ENCODE measurements at places on chromosomes 5 and 9.

DNA sequence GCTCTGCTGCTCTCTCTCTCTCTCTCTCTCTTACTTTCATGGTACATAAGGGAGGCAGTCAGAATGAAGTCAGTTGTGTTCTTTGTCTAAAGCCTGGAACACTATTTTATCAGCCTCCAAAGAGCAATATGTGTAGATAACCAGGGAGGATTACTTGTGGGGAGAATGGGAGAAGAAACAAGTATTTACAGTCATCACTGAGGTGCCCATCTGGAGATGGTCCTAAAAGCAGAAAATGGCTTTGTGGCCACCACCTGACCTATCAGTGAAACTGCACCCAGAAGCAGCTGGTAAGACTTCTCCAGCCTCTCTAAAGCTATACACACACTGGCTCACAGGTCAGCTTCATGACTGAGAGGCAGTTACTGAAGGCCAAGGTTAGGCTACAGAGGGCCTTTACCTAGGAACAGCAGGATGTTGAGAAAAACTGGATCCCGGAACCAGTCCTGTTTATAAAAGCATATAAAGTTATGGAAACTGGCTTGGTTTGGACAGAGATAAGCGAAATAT is 75.1 kb downstream of the MRPS27 start:
- DNase-seq, result peak; percentile 59

GRCh38 chr5:67644221-67644920 is 447.8 kb upstream of the CD180 start:
- DNase-seq, result no peak

GRCh38 chr5:165143741-165144140 is 1638.3 kb downstream of the MAT2B start:
- no peak for DNase-seq

GRCh38 chr9:126844085-126844484 is 16.4 kb upstream of the ZBTB34 start:
- peak; percentile 73 for DNase-seq

DNA sequence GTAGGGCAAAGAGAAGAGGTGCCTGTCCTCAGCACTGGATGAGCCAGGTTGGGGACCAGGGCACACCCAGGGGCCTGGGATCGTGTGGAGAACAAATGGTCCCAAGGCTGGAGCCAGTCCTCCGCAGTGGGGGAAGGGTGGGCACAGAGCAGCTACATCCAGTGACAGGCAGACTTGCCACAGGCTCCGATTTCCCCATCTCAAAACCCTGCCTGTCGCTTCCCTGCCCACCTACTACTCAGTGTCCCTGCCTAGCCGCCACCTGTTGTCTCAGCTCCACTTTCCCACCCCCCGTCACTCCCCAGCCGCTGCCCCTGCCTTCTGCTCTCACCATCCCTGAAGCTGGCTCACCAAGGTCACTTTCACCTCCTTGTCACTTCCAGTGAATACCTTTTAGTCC is 13.9 kb upstream of the ENHO start:
- no peak for DNase-seq

DNA sequence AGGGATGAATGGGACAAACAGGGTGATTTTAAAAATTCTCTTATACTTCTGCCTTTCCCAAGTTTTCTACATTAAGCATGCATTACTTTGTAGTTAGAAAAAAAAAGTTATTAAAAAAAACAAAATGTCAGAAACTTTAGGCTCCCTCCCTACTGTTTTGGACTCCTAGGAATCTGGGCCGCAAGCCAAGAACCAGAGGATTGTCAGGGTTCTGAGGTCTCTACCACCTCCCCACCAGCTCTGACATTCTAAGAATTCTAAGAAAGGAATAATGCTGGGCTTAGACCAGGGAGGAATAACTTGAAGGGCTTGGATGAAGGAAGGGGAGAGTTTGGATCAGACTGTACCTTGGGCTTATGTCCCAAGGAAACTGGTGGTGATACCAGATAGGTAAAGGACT is 1.1 kb upstream of the ARHGEF39 start:
- peak; percentile 75 for DNase-seq

DNA sequence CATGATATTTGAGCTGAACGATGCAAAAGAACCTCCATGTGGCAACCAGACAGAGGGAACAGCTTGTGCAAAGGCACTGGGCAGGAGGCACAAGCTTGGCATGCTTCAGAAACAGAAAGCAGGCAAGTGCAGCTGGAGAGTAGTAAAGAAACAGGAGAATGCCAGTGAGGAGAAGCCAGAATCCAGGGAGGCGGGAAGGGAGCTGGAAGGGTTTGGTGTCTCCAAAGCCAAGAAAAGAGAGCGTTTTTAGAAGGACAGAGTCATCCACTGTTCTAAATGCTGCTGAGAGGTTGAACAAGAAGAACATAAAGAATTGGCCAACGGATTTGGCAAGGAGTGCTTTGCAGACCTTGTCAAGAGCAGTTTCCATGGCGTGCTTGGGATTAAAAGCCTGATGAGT is 124.7 kb downstream of the TLE1 start:
- DNase-seq, result no peak

GRCh38 chr5:155049569-155050383 is 36.2 kb downstream of the KIF4B start:
- DNase-seq, result no peak

- no peak for DNase-seq
These were observed 35.1 kb downstream of the LIX1 start for GRCh38 chr5:97107318-97107717.

DNA sequence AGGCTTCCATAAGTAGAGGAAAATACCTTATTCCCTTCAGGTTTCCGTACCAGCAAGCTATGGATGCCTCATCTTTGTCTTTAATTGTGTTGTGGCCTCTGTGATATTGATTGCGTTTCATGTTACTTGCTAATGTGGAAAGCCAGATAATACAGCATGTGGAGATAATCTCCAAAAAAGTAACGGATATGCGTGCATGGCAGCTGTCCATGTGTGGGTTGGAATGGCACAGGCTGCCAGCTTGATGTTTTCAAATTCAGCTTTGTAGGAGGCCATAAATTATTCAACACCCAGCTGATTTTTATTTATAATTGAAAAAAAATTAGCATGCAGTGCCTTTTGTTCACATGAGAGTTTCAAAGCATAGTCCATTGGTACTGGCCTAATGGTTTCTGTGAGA is 144.9 kb downstream of the GIN1 start:
- DNase-seq, result no peak

GRCh38 chr9:92767066-92768054 is 2.7 kb upstream of the BICD2 start:
- DNase-seq, result no peak

- DNase-seq, result peak; percentile 97
These were observed 8.1 kb downstream of the FAM193B start for GRCh38 chr5:177546258-177546741.

GRCh38 chr5:87936667-87937066 is 332.0 kb downstream of the TMEM161B start:
- no peak for DNase-seq

- no peak for DNase-seq
These were observed 56.8 kb downstream of the MTREX start for GRCh38 chr5:55364537-55365055.

DNA sequence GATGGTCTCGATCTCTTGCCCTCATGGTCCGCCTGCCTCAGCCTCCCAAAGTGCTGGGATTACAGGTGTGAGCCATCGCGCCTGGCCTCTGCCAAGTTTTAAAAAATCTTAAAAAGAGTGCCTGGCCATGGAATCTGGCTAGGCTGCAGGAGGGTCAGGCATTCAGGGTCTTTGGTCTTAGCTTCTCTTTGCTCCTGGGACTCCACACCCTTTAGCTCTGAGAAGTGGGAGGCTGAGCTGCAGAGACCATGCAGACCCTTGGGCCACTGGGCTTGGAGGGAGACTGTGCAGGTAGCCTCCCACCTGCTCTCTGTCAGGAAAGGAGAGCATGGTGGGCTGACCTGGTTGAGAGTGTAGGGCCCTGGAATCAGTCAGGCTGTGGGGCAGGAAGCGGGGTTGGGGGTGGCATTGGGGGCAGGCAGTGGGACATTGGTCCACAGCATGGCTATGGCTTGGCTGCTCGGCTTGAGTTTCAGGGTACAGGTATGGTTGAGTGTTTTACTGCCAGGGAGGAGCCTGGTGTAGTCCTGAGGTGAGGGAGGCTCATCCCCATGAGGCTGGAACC is 20.8 kb downstream of the PHF2 start:
- DNase-seq, result no peak

GRCh38 chr5:141519605-141520565 is 31.0 kb downstream of the PCDHGC5 start:
- DNase-seq, result no peak

GRCh38 chr5:118176146-118176545 is 812.2 kb downstream of the DTWD2 start:
- no peak for DNase-seq

All from fibroblast of skin of right biceps (primary cell).